ENCODE measurements at places on chromosomes 4 and X. TPM values are rescaled to one million over a fixed set of nuclear protein-coding genes. Genes with fewer than 3 reads are reported as not detected.

DNA sequence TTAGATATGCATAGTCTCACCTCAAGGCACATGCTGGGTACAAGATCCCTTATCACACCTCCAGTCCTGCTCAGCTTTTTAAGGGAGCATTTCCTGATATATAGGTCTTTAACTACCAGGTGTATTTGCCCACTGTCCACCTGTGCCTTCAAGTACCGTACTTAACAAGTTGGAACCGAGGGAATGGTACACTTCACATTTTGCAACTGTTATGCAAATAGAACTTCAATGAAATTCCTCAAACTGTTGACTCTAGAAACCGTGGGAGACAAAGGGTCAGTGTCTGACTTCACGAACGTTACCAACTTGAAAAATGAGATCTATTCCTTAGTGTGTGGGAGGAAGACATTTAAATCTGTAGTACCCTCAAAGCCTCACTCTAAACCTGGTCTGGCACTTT is 5.2 kb downstream of the TRIM2 start:
- DNase-seq: no peak

The CCKAR gene
- not detected for total RNA-seq

GRCh38 chrX:132612821-132613564 is 124.2 kb upstream of the MBNL3 start:
- peak; percentile 12 for DNase-seq

- DNase-seq: no peak
Observed at GRCh38 chr4:106930522-106930921, 105.6 kb downstream of the DKK2 start.

GRCh38 chrX:1202251-1202650 is 10.2 kb downstream of the CRLF2 start:
- no peak for DNase-seq

DNA sequence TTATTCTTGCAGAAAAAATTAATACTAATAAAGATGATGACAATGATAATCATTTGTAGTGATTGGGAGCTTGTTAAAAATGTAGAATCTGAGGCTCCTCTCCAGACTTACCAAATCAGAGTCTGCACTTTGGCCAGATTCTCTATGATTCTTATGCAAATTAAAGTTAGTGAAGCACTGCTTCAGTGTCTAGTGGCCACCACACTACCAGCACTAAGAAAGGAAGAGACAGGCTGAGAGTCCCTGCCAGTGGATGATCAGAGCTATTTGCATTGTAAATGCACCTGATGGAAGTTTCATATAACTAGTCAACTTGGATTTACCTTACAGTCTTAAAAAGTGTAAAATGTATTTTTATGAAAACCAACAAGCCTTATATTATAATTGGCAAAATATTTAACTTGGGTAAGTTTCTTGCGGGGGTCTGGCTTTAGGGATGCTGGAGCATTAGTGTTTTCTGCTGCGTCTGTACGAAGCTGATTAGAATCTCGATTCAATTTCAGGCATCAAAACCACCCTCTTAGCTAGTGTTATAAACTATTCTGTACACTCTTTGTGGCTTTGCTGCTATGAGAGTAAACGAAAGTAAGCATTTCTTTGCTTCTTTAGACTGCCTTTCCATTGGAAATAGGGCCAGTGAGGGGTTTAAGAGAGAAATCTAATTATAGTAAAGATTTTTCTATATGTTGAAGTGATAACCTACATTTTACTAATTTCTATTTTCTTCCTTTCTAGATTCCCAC is 114.1 kb downstream of the TLL1 start:
- DNase-seq: no peak

DNA sequence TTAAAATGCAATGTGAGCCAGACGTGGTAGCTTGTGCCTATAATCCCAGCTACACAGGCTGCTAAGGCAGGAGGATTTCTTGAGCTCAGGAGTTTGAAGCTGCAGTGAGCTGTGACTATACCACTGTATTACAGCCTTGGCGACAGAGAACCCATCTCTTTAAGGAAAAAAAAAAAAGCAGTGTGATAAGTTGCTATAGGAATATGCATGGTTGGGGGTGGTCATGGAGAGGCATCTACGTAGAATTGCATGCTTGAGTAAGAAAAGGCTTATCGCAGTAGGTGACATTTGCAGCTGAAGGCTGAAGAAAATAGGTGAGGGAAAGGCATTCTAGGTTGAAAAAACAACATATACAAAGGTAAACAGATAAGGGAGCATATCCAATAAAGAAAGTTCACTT is 4.1 kb downstream of the DIAPH2 start:
- no peak for DNase-seq

The PCSK1N gene
- 0.22 TPM for total RNA-seq

- DNase-seq: no peak
Observed at GRCh38 chrX:147217334-147217733, 402.8 kb upstream of the CXorf51A start.

DNA sequence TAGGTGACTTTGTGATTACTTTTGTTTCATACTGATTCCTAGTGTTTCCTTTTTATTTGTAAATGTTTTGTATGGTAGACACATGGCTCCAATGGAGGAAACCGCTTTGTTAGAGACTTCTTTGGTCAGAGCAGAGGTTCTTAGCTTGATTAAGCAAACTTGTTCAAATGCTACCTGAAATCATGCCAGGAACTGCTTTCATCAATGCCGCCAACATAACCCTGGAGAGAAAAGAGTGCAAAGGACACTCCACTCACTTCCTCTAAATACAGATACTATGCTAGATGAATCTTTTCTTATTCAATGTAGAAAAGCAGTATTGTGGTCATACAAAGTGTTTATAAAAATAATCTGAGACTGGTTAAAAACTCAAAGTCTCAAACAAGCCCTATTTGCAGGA is 25.7 kb upstream of the COX7B2 start:
- DNase-seq: no peak

- DNase-seq: no peak
Observed at GRCh38 chrX:11784543-11784942, 26.5 kb downstream of the MSL3 start.

GRCh38 chr4:120452536-120452935 is 385.9 kb upstream of the MAD2L1 start:
- no peak for DNase-seq

The MAB21L2 gene
- not detected for total RNA-seq

The CFAP99 gene
- 0.42 TPM for total RNA-seq

DNA sequence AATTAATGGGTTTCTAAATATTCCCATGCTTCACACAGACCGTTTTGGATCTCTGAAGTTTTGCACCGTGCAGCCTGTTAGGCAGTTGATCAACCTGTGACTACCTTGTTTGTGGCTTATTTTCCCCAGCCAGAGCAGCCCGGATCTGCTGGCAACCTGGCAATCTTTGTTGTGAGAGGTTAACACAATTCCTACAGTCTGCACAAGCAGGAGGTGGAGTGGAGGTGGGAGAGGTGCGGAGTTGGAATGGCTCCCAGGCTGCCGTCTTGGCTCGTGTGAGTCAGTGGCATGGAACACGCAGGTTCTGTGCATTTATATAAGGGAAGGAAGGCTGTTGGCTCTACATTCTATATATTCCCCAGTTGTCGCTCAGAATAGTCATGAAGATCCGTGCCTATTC is 70.9 kb upstream of the STOX2 start:
- DNase-seq: no peak

- no peak for DNase-seq
Observed at GRCh38 chr4:95267081-95267480, 281.7 kb downstream of the UNC5C start.

DNA sequence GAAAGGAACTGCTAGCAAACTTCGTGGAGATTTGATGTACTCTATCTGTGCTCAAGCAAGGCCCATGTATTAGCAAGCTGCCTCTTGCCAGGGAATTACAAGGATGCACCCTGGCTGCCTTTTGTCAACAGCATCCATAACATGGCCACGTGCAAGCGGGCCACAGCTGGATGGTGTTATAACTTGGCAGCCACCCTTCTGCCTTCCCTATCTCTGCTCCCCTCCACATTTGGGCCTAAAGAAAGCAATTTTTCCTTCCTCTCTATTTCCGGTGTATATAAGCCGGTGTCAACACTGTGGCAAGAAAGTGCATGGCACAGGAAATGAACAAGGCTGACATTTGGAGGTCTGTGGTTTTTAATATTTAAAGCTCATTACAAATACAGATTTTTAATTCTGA is 94.8 kb downstream of the CLNK start:
- no peak for DNase-seq

- no peak for DNase-seq
Observed at GRCh38 chr4:156829201-156829873, 142.3 kb downstream of the PDGFC start.

- DNase-seq: peak; percentile 61
Observed at GRCh38 chr4:38757945-38758600, 24.7 kb downstream of the TLR10 start.

DNA sequence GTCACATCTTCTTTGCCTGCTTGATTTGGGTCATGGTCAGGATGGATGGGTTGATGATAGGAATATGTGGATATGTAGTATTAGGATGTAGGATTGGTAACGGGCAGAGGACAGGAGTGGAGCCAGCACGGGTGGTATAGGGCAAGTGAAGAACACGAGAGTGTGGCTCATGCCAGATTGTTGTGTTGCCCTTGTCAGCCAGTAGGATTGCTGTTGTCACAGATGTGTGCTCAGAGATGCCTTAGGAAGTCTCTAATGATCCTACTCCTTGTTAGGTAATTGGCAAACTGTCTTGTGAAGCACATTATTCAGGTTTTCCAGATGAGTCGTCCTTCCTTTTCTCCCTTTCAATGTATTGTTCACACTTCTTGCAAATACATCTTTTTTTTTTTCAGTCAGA is 5.5 kb downstream of the ATP10D start:
- peak; percentile 36 for DNase-seq

The CHRDL1 gene
- 0.05 TPM for total RNA-seq

DNA sequence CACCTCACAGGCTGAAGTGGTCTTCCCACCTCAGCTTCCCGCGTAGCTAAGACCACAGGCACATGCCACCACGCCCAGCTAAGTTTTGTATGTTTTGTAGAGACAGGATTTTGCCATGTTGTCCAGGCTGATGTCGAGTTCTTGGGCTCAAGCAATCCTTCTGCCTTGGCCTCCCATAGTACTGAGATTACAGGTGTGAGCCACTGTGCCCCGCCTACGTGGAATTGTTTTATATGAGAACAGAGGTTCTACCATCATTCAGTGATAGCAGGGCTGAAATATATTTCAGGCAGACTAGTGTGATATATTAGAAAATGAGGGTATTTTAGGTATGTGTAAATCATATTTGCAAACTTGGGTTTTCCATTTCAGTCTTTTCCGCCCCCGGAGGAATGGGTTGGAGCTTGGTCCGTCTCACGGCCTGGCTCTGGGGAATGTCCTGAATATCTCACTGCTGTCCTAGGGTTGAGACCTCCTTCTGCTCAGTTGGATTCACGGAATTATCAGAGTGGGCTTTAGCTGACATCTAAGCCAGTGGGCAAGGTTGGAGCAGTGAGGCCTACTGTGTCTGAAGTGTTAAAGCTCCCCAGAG is 19.9 kb downstream of the NSD2 start:
- no peak for DNase-seq

The ASB12 gene
- not detected for total RNA-seq

The CRMP1 gene
- total RNA-seq: not detected

- DNase-seq: peak; percentile 35
Observed at GRCh38 chr4:42280327-42281095, 116.8 kb upstream of the SHISA3 start.

GRCh38 chr4:13399257-13399656 is 84.9 kb downstream of the RAB28 start:
- no peak for DNase-seq

The ENPEP gene
- 4.5 TPM for total RNA-seq

The GLOD5 gene
- not detected for total RNA-seq

GRCh38 chr4:98602270-98602669 is 56.1 kb downstream of the TSPAN5 start:
- DNase-seq: no peak

DNA sequence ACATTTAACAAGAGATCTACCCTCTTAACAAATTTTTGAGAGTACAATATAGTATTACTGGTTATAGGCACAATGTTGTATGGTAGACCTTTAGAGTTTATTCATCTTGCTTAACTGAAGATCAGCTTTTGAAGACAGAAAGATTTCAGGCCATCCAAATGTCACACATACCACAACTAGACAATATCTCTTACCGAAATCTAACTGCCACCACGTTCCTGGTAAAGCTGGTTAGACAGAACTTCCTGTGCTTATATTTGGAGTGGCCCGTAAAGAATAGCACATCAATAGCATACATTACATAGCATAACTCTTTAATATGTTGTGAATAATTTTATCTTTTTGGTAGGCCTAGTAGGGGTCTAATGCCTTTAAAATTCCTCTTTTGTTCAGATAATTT is 29.8 kb upstream of the ARHGEF6 start:
- DNase-seq: no peak

DNA sequence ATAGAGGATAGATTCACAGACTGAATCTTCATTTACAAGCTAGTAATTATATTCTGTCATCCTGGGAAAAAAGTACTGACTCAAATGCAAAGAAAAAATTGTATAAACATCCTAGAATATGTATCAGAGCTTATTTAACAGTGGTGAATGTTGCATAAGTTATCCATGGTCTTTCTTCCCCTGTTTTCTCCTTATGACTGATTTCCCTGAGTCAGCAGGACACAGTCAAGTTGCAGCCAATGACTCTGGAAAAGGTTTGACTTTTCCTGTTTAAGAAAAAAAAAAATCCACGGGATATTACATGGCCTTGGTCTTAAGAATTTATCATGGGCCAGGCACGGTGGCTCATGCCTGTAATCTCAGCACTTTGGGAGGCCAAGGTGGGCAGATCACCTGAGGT is 36.5 kb downstream of the INPP4B start:
- DNase-seq: no peak

GRCh38 chr4:1115528-1116293 is 2.3 kb upstream of the RNF212 start:
- no peak for DNase-seq

The STOX2 gene
- total RNA-seq: 6.3 TPM

GRCh38 chrX:151458824-151459223 is 61.8 kb downstream of the VMA21 start:
- DNase-seq: no peak

DNA sequence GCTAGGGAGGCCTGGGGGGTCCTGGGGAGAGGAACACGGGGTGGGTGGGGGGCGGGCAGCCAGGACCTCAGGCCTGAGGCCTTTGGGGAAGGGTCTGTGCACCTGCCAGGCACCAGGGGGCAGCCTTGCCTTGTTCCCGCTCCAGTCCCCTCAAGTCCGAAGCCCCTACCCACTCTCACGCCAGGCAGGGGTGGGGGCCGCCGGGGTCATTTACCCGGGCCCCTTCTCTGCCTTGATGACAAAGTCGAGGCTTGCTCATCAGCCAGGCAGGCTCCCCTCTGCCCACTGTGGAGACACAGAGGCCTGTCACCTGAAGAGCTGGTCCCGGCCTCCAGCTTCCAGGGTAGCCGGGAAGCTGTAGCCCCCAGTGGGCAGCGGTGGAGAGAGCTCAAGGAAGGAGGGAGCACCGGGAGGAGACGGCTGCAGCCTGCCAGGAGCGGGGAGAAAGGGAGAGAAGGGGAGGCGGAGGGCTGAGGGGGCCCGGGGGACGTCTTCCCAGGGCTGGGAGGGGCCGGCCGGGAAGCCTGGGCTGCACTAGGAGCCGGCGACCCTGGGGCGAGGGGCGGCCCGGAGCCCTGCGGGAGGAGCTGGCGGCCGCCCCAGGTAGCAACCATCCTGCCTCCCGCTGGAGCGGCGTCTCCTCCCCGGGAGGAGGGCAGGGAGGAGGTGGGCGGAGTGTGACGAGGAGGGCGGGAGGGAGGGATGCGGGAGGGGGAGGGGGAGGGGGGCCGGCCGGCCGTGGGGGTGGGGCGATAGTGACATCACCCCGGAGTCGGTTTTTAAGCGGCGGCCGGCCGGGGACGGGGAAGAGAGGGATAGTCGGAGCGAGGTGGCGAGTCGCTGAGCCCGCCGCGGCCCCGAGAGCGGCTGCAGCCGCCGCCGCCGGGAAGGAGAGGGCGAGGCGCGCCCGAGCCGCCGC is at the start of gene SLC6A8:
Gene SLC6A8 (plus strand): TSS at position 806 of the 919 bp plus-strand sequence. CDS start 649 bp downstream, outside the sequence.
- peak; percentile 27 for DNase-seq
